ENCODE measurements at places on chromosomes 7 and 10.
A peak's percentile ranks its signal among the peaks of the same experiment; 100 is the strongest.

DNA sequence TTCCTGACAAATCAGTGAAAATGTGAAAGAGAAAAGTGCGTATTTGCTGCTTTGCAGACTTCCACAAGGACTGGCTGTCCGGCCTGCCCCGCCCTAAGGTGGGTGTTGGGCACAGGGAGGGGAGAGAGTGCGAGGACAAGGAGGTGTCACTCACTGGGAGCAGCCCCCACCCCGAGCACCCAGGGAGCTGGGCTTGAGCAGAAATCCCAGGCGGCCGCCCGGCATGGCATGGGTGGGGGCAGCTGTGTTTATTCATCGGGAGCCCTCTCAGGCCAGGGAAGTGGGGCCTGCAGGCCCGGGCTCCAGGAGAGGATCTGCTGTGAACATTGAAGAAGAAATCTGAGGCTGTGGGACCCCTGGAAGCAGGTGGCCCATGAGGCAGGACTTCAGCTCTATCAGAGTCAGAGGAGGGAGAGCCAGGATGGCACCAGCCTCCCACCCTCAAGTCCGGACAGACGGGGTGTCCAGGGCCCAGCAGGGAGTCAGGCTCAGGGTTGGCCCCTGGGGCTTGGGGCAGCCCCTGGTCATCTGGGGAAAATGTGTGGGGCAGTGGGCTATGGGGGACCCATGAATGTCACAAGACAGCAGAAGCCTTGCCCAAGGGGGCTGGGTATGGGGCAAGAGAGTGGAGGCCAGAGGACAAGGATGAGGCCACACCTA, 164.4 kb upstream of the PPP2R2D start:
- no peak for DNase-seq

DNA sequence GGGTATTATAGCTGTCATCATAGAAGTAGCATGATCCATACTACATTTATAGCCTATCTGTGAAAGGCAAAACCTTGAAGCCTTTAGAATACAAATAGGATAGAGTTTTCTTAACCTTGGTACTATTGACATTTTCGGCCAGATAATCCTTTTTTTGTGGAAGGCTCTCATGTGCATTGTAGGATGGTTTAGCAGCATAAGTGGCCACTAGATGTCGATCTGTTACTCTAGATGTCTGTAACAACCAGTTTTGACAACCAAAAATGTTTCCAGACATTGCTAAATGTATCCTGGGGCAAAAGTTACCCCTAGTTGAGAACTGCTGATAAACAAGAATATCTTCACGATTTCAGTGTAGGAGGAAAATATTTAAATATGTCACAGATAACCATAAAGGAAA, 319.4 kb upstream of the GALNT17 start:
- DNase-seq: no peak

- DNase-seq: no peak
Measured at GRCh38 chr10:123761038-123761428, 94.9 kb downstream of the GPR26 start.

GRCh38 chr10:132417257-132417910, 20.4 kb downstream of the PWWP2B start:
- DNase-seq: no peak

GRCh38 chr10:69728335-69728870, 73.3 kb upstream of the COL13A1 start:
- no peak for DNase-seq

DNA sequence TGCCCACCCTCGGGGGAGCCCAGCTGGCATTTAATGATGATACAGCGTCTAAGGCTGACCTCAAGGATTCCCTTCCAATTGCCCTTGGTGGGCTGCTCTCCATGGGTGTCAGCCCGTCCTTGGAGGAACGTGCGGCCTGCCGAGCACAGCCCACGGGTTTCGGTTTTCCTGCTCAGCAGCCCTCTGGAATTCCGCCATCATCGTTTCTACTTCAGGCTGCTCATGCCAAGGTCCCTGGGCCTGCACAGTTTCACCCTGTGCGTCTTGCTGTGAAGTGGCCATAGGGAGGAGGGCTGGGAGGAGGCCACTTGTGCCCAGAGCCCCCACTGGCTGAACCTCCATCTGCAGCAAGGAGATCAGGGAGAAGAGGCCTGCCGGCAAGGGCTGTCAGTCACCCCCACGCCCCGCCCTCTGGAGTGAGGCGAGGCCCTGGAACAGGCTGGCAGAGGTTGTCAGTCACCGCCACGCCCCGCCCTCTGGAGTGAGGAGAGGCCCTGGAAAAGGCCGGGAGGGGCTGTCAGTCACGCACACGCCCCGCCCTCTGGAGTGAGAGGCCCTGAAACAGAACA, 82.8 kb downstream of the CHST15 start:
- DNase-seq: no peak

DNA sequence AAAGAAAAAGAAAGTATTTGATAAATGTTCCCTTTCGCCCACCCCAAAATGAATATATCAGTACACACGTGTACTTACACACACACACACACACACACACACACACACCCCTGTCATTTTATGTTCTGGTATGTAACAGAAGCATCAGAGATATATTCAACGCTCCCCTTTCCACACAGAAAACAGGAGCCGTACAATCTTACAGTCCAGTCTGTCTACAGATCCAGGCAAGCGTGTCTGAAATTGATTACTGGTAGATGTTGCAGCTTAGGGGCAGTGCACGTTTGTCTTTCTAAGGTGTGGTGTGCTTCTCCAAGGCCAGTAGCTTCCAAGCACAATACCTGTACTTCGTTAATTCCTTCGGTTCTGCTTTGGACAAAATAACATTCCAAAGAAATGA, 143.7 kb upstream of the RNF32 start:
- DNase-seq: no peak

- DNase-seq: no peak
Measured at GRCh38 chr7:106187613-106188350, 75.7 kb upstream of the SYPL1 start.

- no peak for DNase-seq
Measured at GRCh38 chr10:47016564-47016963, 105.3 kb downstream of the PTPN20 start.

- DNase-seq: no peak
Measured at GRCh38 chr10:29435809-29436501, 147.1 kb downstream of the LYZL1 start.

DNA sequence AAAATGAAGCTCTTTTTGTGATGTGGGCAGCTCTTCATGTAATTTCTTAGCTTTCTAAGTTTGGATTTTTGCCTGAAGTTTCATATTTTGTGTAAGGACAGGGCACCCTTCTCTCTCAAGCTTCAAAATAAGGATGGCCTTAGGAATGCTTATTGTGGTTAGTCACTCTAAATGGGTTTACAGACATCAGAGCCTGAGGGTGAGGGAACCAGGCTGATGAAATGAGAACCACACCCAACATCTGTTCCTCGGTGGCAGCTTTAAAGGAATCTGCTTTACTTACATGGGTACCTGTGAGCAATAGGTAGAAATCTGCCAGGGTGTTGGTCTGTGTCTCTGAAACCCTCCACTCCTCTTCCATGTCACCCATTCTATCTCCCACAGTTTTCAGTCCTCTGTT, 174.3 kb downstream of the EMX2 start:
- no peak for DNase-seq

- DNase-seq: peak; percentile 6
Measured at GRCh38 chr7:40015790-40016296, 65.8 kb downstream of the CDK13 start.

GRCh38 chr7:44065431-44066110, at the start of gene PGAM2:
TSS of gene PGAM2 (minus strand) at chr7:44065567. CDS start at chr7:44065529, 38 bp downstream.
- DNase-seq: no peak

- DNase-seq: no peak
Measured at GRCh38 chr10:89940076-89940475, 238.7 kb downstream of the KIF20B start.

- DNase-seq: no peak
Measured at GRCh38 chr10:105148456-105148855, 507.4 kb downstream of the SORCS3 start.

DNA sequence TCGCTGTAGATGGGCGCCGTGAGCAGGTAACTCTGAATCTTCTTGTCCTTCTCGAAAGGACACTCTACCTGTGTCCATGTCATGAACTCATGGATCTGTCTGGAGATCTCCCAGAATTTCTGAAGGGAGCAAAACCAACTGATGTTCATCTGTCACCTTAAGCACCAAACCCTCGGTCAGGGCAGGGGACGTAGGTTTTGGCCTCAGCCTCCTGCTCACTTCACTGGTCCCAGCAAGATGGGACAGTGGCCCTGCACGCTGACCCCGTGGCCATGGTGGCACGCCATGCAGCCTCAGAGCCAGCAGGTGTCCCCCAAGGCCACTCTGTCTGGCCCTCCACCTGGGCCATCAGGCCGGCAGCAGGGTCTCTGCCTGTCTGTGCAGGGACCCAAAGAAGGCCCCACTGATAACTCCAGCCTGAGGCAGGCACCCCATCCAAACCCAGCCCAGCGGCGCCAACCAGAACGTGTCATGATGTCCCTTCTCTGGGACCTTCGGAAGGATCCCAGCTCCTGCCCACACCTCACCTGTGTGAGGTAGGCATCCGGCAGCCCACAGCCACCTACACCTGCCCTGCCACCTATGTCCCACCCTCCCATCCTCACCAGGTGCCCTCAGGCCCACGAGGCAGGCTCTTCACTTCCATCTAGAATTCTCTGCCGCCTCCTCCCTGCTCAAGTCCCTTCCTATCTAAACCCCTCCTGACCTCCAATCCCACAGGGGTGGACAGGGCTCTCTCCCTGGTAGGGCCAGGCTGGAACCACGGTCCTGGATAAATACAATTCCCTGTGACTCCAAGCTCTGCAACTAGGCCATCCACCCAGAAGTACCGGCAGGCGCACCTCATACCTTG, 59.0 kb downstream of the CSGALNACT2 start:
- DNase-seq: no peak

- DNase-seq: peak; percentile 65
Measured at GRCh38 chr7:21945454-21946221, at the start of gene CDCA7L. TSS of gene CDCA7L (minus strand) at chr7:21945899. CDS start at chr7:21945804, 95 bp downstream.

GRCh38 chr10:60480865-60481563, 91.3 kb upstream of the ANK3 start:
- DNase-seq: no peak

- DNase-seq: no peak
Measured at GRCh38 chr7:72025381-72025960, 386.7 kb downstream of the CALN1 start.

DNA sequence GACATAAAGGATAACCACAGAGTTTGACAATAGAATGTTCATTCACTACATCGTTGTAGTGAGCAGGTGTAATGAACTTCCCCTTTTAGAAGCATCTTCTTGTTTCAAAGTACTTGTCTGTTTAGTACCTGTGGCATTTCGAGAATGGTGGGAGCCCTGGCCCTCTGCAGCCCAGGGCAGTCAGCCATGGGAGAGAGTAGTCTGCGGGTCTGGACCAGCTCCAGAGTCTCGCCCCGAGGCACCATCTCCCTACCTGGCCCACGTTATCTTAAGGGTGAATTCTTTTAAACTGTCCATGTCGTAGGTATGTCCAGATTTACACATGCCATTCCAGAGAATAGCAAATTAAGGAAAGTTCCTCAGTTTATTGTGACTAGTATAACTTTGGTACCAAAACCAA, 99.7 kb downstream of the BMPR1A start:
- DNase-seq: no peak

DNA sequence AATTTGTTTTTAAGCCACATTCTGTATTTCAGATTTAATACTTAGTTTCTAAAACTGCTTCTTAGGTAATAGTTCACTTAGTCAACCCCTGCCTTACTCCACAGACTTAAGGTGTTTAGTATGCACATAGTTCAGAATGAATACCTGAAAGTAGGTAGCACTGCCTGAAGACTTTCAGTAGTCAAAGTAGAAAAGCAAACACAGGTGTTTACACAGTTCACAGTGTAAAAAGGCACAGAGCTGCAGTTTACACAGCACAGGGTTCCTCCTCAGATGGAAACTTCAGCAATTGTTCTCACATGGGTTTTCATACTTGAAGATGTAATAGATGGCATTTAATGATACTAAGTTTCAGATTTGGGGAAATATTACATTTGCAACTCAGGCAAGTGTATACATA, 3.1 kb upstream of the PKD1L1 start:
- DNase-seq: no peak

DNA sequence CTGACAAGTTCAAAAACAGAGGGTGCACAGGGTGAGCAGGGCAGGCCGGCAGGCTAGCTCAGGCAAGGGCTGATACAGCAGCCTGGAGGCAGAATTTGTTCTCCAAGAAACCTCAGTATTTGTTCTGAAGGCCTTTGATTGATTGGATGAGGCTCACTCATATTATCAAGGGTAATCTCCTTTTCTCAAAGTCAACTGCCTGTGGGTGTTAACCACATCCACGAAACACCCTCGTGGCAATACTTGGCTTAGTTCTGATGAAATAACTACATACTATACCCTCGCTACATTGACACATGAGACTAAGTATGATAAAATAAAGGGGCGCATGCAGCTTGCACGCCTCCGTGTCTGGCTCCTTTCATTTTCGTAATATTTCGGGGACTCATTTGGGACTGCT, 4.4 kb upstream of the PPP2R2D start:
- no peak for DNase-seq

DNA sequence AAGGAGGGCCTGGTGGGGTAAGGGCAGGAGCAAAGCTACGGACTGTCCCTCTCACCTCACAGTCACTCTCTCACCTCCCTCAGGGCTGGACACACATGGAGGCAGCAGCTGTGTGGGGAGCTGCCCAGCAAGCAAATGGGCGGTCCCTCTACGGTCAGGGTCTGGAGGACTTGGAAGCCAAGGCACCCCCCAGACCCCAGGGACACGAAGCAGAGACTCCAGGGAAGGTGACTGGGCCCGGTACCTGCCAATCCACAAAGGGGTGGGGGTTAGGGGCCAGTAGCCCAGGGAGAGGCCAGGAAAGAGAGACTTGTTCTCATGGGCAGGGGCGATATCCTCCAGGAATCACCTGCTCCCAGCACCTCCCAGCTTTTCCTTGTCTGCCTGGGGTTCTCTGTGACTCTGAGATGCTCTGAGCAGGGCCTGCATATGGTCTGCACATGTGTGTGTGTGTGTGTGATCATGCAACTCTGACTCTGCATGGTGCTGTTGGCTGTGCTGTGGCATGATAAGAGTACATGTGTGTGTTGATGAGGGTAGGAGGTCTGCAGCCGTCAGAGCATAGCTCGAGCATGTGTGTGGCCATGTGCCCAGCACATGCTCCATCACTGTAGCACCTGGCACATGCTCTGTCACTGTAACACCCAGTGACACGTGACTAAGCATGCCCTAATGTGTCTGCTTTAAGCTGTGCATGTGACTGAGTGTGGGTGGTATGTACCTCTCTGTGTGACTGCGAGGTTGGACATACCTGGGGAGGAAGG, 4.6 kb upstream of the LDB3 start:
- DNase-seq: no peak

- no peak for DNase-seq
Measured at GRCh38 chr10:127534074-127534473, 15.0 kb upstream of the NPS start.

DNA sequence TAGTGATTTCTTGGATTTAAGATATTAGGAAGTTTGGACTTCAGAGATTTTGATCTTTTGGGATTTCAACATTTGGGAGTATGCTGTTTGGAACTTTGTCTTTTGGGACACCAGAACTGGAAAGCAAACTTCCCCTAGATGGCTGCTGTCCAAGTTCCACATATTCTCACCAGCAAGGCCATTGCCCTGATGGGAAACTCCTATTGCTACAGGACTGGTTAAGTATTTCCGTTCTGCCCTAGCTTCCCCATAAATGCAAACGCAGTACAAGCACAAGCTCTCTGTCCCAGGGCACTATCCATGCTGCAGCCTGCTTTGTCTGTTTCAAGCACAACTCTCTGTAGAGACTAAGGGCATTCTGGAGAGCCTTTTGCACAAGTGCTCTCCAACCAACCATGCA, 79.3 kb upstream of the SLC25A13 start:
- DNase-seq: no peak

Measured in stimulated activated CD4-positive, alpha-beta T cell treated with anti-CD3 and anti-CD28 coated beads, Interleukin-4, amount 100 ng/mL, for 24 hours (primary cell).